Hematopoietic multipotent progenitor cell treated with erythropoietin and hydrocortisone succinate and interleukin-3 and kit ligand, for 4 days (in vitro differentiated cells): ENCODE measurements at places on chromosomes 12 and 14.

DNA sequence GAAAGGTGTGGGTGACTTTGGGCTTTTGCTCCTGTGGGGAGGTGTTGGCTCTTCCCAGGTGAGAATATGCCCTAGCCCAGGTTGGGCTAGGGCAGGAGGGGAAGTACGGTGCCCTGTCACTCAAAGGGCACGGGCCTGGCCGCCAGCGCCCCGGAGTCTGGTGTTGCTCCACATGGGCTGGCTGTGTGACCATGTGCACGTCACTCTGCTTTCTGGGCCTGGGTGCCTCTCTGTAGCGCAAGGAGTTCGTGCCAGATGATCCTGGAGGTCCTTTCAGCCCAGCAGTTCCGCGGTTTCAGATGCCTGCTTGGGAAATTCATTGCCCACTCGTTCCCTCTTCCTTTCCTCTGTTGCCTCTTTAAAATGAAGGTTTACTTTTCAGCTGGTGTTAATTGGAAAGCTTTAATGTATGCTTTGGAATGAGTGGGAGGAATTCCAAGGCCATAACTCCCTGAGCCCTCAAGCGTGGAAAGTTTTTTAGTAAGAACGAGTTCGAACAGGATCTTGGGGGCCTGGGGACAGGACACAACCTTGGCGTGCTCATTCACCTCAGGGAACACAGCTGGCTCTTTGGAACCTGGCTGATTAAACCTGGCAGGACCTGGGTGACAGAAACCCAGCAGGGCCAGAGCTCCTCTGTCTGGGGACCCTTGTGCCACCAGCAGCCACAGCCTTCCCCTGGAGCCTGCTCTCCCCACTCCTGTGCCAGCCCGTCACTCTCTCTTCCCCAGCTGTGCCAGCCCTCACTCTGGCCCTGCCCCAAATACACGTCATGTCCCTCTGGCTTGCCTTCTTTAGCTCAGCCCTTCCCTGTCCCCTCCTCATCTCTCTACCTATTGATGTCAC lies 42.8 kb downstream of the TSPAN9 start:
- no peak for DNase-seq

GRCh38 chr14:63301891-63302534 lies 16.7 kb downstream of the GPHB5 start:
- no peak for DNase-seq

- DNase-seq: peak; percentile 67
Observed at GRCh38 chr14:31205681-31206535, 1.7 kb downstream of the HECTD1 start.

DNA sequence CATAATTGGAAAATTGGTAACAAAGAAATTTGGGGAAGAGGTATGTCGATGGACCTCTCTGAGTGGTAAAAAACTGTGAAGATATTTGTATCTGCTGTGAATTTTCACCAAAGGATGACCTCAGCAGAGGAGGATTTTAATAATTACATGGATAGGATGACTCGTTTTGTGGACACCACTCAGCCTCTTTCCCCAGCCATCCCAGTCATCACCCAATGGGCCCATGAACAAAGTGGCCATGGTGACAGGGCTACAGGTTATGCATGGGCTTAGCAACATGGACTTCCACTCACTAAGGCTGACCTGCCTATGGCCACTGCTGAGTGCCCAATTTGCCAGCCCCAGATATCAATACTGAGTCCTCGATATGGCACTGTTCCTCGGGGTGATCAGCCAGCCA lies 577.5 kb upstream of the FBXO33 start:
- DNase-seq: no peak

DNA sequence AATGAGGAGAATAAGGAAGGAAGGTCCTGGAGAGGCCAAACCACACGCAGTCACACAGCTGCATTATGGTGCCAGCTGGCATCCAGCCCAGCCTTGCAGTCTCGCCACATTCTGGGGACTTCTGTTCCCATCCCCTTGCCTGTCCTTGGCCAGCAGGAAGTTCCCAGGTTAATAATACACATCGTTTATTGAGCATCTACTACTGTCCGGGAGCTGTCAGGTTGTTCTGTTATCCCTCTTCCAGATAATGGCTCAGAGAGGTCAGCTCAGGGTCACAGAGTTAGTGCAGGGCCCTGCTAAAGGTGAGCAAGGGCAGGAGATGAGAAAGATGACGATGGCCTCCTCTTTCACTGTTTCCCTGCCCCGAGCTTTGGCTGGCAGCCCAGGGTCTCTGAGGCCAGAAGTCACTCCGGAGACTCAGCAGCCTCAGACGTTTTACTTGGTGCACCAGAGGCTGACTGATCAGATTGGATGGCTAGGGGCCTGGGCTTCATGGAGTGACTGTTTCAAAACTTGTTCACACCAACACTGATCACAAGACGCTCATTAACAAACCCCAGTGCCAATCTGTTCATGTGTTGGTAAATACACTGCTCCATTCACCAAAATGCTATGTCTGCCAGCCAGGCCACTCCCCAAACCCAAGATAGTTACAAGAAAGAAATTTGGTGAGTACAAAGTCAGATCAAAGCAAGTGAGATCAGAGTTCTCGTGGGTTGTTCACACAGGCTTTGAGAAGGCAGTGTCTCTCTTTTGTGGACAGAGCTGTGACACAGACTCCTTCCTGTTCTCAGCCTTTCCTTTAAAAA lies 79.2 kb downstream of the B4GALNT3 start:
- DNase-seq: peak; percentile 81

DNA sequence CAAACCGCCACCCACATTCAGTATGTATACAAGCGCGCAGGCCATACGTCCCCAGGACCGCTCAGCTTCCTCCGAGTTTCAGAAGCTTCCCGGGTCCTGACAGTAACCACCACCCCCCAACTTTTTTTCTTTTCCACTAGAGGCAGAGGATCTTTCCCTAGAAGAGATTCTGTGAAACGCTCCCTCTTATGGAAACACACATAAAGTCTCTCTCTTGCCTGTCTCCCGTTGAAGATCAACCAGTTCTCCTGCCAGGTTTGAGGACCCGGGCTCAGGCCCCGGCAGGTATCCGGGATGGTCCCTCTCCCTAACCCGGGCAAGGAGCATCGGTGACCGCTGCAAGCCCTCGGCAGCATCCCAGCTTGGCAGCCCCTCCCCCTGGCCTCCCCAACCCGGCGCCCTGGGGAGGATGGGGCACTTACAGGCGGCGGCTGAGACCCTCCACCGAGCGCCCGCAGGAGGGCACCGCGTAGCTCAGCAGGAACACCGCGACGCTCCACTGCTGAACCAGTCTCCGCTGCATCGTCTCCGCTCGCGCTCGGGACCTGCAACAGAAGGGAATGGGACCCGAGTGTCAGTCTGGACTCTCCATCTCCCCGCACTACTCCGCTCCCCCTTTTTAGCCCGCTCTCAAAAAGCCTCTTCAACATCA lies 3.4 kb downstream of the PTHLH start:
- peak; percentile 33 for DNase-seq

DNA sequence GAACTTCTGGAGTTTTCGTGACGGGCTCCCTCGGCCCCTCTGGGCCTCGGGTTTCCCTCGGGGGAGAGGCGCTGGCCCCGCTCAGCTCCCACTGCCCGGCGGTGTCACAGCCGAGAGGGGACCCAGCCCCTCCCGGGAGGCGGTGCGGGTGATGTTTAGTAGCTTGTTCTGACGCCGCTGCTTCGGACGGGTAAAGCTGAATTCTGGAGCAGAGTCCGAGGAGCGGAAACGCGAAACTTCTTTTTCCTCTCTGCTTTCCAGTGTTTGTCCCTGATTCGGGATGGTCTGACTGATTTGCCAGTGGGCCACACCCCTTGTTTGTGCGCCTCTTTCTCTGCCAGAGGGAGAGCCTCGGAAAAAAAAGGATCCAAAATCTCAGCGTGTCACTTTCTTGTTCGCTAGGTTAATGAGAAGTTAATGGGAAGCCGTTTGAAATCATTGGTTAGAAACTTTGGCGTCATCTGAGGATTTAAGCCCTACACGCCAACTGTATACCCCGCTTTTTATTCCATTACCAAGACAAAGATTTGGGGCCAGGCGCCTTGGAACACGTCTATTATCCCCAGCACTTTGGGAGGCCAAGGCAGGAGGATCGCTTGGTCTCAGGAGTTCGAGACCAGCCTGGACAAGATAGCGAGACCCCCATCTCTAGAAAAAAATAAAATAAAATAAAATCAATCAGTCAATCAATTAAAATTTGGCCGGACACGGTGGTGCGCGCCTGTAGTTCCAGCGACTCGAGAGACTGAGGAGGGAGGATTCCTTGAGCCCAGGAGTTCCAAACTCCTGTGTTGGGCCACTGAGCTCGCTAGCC lies 756 bp downstream of the TULP3 start:
- peak; percentile 45 for DNase-seq

- no peak for DNase-seq
Observed at GRCh38 chr14:70931008-70931407, 23.7 kb downstream of the PCNX1 start.

DNA sequence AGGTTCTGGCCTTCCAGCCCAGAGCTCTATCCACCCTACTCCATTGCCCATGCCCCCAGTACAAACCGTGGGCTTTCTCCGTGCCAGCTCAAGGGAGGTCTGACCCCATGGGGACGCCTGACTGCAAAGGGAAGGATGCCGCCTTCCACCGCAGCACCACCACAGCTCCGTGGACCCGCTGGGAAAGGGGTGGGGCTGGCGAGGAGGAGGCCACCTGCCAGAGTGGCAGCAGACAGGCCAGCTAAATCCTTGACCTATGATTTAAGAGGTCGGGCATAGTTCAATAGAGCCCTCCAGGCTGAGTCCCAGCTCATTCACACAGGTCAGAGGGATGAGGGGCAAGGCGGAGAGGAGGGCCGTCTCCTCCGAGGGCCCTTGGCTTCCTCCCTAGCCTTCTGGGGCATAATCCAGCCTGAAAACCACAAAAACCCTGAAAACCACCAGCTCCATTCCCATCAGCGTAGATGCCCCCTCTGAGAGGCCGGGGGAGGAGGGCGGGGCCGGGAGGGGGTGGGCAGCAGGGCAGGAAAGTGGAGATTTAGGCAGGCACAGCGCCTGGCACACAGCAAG lies 14.9 kb upstream of the FIGNL2 start:
- peak; percentile 32 for DNase-seq

- DNase-seq: no peak
Observed at GRCh38 chr12:109555431-109556315, 17.6 kb downstream of the MMAB start.

- no peak for DNase-seq
Observed at GRCh38 chr14:30053103-30053502, 125.5 kb upstream of the PRKD1 start.

DNA sequence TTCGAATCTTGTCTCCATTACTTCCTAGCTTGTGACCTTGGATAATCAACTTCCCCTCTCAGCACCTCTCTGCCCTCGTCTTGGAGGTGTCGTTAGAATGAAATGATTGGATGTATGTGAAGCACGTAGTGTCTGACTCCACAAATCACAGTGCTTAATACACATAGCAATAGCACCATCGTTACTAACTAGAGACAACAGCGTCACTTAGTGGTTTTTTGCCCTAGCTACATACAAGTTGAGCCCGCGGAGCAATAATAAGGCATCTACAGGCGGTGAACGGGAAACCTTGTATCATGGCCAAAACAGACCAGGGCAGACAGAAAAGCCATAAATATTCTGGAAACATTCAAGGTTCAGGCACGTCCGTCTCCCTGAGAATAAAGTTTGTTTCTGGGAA lies 154.9 kb downstream of the ASCL4 start:
- peak; percentile 61 for DNase-seq

GRCh38 chr12:127311720-127312364 lies 955.1 kb upstream of the TMEM132C start:
- no peak for DNase-seq

DNA sequence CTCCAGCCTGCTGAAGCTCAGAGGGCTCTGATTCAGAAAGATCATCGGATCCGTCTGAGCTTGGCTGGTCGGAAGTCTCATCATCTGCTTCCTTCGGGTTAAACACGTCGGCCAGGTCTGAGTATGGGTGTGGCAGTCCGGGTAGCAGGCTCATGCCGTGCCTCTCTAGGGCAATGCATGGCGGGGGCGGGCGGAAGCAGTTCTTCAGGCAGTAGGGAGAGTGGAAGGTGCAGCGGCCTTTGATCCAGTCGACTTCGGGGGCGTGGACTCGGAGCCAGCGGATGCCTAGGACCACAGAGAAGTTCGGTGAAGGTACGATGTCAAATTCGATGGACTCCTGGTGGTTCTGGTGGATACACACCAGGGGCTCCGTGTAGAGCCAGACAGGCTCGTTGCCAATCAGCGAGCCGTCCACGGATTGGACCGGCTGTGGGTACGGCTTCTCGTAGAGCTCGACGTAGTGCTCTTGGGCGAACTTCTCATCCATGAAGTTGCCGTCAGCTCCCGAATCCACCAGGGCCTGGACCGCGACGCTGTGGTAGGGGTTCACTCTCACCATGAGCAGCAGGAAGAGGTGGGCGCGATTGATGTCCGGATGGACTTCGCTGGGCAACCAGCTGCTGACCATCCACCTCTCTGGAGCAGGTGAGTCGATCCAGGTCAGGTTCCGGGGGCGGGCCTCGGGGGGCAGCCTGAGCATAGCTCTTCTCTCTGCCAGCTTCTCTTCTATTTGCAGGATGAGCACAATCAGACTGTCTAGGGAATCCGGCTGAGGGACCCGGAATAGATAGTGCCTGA lies 20.3 kb downstream of the RTL1 start:
- DNase-seq: no peak

DNA sequence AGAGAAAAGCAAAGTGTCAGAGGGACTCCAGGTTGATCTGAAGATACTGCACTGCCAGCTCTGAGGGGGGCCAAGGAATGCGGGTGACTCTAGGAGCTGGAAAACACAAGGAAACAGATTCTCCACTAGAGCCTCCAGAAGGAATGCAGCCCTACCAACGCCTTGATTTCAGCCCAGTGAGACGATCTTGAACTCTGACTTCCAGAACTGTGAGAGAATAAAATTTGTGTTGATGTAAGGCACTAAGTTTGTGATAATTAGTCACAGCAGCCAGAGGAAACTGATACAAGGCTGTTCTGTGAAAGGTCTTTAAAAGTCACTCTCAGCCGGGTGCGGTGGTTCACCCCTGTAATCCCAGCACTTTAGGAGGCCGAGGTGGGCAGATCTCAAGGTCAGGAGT lies 34.2 kb downstream of the CKAP4 start:
- DNase-seq: no peak

DNA sequence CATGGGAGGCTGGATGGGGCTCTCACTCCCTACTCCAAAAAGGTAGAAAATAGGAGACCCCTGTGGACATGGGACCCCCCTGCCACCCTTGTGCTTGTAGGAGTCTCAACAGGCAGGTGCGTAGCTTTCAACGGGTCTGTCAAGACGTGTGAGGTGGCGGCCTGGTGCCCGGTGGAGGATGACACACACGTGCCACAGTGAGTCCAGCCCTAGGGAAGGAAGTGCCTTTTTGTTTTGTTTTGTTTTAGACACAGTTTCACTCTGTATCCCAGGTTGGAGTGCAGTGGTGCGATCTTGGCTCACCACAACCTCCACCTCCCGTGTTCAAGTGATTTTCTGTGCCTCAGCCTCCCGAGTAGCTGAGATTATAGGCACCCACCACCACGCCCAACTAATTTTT lies 12.9 kb downstream of the P2RX4 start:
- DNase-seq: no peak

- no peak for DNase-seq
Observed at GRCh38 chr14:68884031-68885030, 91.5 kb upstream of the ZFP36L1 start.

GRCh38 chr14:35855876-35856481 lies 29.8 kb downstream of the BRMS1L start:
- DNase-seq: peak; percentile 60

- DNase-seq: no peak
Observed at GRCh38 chr14:100382106-100382455, 58.9 kb downstream of the SLC25A47 start.

- no peak for DNase-seq
Observed at GRCh38 chr12:92753976-92754885, 51.4 kb downstream of the PLEKHG7 start.
